Stimulated activated CD8-positive, alpha-beta memory T cell treated with anti-CD3 and anti-CD28 coated beads, Interleukin-15, amount 100 ng/mL, for 4 hours (primary cell): ENCODE measurements at places on chromosomes 2 and 18.

DNA sequence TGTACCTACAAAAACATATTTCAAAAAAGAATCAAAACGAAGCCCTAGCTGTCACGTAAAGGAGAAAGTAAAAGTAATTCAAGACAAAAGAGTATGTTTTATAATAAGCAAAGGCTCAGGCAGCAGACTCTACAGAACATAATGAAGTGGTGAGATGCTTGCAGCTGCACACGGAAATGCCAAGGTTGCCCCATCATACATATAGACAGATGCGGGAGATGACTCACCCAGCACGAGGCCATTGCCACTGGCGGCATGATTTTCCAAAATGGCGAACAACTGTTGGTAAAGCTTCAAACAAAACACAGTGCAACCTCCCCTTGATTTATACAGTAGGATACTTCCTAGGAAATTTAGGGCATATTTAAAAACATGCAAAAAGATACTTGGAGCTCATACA is 26.0 kb upstream of the C1QL2 start:
- no peak for DNase-seq

DNA sequence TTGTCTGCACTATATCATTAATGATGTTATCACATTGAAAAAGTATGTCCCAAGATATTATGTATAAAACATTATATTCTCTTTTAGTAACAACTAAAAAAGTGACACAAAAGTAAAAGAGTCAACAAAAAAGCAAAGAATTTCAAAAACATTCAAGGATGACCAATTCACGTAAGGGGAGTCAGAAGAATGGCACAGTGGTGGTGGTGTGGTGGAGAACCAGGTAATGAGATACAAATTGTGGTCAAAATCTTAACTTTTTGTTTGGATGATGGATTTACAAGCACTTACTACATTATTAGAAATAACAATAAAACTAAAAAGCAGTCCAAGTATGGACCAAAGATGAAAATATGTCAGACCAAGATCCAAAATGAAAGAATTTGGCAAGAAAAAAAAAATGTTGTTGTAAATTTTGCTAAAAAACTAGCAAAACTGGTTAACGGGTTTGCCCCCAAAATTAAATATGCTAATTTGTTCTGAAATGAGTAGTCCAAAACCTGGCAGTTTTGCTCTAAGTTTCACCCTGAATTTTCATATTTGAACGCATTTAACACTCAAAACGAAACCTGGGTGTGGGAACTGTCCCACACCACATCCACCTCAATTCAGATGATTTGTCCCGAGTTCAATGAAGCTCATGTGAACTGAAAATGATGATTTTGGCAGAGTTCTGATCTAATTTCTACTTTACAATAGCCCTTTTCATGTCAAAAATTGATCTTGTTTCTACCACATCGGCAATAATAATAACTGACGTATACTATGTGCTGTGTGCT is 135.8 kb downstream of the IKZF2 start:
- DNase-seq = peak; percentile 6

- no peak for DNase-seq
These were observed 42.4 kb downstream of the POMC start for GRCh38 chr2:25125976-25126375.

DNA sequence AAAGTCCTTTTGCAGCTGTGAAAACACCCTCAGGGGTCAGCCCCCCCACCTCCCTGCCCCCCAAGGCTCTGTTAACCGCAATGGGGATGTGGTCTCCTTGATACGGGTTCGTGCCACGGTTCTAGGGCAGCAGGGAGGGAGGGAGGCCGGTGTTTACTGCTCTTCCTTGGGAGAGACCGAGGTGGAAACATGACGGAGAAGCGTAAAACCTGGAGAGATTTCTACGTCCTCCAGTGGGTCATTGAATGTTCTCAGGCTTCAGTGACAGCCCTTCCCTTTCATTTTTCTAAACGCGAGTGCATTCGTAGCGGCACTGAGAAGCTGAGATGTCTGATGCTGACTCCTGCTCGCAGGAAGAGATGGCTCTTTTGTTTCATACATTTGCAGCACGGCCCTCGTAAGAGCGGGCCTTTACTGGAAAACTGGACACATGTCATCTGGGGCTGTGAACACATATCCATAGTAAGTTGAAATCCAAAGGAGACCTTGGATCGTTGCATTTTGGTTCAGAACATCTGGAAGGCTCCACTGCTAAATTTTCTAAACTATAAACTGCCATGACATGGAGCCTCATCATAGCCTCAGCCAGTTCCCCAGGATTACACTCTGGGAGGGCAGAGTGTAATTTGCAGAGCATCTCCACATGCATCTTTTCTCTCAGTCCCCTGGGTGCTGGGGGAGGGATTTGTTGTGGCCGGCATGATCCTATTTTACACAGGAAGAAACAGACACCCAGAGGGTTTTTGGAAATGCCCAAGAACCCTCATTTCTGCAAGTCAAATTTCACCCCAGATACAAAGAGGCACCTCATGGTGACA is 40.6 kb upstream of the HDAC4 start:
- DNase-seq = no peak

DNA sequence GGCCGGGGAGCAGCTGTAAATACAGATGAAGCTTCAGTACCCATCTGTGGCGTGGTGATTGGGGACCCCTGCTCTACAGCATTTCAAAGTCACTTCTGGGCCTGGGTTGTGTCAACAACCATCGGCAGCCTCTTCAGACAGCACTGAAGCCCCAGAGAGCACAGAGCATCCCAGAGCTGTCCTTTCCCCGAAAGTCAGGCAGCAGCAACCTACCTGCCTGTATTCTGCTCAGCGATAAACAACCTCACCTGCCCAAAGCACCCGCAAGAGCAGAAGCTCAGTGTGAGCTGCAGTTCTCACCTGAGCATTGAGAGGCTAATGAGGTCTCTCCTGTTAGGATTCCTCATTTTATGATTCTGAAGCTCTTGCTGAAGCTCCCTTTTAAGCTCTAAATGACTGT is 19.3 kb downstream of the TRABD2A start:
- DNase-seq = no peak
